ENCODE measurements at places on chromosomes 12 and 14. TPM values are rescaled to one million over a fixed set of nuclear protein-coding genes. Genes with fewer than 3 reads are reported as not detected.

TMEM52B gene
- total RNA-seq = not detected

MIP gene
- total RNA-seq = not detected

BLOC1S1 gene
- total RNA-seq = 102 TPM

IL31 gene
- not detected for total RNA-seq

GRCh38 chr14:59619061-59619460 is 42.4 kb upstream of the CCDC175 start:
- no peak for DNase-seq

- DNase-seq = no peak
These were observed 8.9 kb upstream of the SAV1 start for GRCh38 chr14:50676814-50677516.
